ENCODE measurements at places on chromosomes 7 and 10. TPM values are rescaled to one million over a fixed set of nuclear protein-coding genes. Genes with fewer than 3 reads are reported as not detected.

GRCh38 chr7:49172639-49173038 lies 248.3 kb downstream of the CDC14C start:
- DNase-seq, result no peak

The C10orf67 gene
- total RNA-seq, result under 0.01 TPM

The HPS6 gene
- total RNA-seq, result 30.1 TPM

DNA sequence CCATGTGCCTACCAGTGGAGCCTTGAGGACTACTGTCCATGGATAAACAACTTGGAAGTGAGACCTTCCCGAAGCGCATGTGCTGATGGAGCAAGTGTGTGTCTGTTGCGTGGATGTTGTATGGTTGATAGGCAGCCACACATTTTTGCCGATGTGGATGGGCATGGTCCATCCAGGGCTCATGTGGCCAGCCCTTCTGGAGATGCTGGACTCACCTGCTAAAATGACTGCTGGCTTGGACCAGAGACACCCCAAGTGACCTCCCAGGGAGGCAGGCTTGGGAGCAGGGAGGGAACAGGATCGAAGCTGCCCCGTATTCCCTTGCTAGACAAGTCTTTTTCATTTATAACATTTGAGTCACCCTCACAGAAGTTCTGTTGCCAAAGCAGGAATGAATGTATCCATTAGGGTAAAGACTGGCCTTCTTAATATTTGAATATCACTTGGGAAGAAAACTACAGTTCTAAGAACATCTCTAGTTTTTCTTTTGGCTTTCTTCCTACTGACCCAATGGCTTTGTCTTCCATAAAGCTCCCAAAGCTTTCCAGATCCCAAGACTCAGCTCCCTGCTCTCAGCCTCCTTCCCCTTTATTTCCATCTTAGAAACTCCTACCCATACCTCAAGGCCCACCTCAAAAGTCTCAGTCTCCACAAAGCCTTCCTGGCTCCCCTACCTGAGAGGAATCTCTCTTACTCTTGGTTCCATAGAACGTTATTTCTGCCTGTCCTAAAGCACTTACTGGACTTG lies 3.0 kb downstream of the PTPRE start:
- no peak for DNase-seq

The SLC39A12 gene
- total RNA-seq, result not detected

DNA sequence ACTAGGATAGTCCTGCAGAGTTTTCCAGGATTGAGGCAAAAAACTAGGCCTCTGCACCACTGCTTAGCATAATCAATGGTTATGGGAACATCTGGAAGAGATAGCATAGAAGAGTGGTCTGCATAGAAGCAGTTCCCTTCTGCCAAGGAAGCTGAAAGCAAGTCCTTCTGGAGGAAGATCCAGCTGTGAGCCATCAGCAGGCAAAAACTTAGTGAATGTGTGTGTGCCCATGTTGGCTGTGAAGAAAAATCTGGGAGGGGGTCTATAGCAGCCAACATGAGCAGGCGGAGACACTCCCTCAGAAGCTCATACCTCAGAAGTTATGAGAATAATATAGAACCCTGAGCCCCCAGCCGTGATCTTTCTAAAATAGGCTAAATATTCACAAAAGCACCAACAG lies 228.1 kb upstream of the STEAP1 start:
- DNase-seq, result no peak

DNA sequence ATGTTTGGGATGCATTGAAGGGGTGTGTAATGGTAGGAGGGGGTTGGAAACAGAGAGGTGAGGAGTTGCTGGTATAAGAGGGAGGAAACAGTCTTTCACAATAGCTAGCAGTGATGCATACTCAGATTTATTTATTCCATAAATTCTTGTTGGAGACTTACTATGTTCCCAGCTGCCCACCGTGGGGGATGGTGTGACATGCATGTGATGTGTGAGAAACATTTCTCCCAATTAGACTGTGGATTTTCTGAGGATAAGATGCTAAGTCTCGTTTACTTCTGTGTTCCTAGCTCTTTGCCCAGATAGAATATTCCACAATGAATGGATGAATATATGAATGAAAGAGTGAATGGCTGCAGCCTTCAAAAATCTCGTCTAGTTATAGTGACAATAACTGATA lies 23.0 kb upstream of the NEUROD6 start:
- DNase-seq, result no peak

- peak; percentile 47 for DNase-seq
Observed at GRCh38 chr10:26407406-26407969, 30.7 kb upstream of the APBB1IP start.

- no peak for DNase-seq
Observed at GRCh38 chr7:17626235-17626634, 314.1 kb downstream of the SNX13 start.

DNA sequence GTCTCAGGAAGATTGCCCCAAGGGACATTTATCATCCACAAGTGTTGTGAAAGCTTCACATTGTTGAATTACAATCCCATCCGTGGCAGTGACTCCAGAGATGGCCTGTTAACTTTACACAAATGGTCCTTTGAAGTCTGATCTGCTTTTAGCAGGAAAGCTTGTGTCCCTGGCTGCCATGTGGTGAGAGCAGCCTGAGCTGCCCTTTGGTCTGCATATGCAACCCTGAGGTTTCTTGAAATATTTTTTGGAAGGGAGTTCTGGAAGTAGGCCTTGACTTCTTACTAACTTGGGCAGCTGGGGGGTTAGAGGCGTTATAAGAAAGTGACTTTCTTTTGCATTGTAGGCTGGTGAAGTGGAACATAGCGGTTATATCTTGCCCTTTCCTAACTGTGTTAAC lies 41.3 kb upstream of the FAM180A start:
- no peak for DNase-seq

- DNase-seq, result no peak
Observed at GRCh38 chr10:58264780-58265179, 2.9 kb downstream of the IPMK start.

The ZNF438 gene
- 3.9 TPM for total RNA-seq

- no peak for DNase-seq
Observed at GRCh38 chr7:158573310-158573709, 14.3 kb downstream of the PTPRN2 start.

DNA sequence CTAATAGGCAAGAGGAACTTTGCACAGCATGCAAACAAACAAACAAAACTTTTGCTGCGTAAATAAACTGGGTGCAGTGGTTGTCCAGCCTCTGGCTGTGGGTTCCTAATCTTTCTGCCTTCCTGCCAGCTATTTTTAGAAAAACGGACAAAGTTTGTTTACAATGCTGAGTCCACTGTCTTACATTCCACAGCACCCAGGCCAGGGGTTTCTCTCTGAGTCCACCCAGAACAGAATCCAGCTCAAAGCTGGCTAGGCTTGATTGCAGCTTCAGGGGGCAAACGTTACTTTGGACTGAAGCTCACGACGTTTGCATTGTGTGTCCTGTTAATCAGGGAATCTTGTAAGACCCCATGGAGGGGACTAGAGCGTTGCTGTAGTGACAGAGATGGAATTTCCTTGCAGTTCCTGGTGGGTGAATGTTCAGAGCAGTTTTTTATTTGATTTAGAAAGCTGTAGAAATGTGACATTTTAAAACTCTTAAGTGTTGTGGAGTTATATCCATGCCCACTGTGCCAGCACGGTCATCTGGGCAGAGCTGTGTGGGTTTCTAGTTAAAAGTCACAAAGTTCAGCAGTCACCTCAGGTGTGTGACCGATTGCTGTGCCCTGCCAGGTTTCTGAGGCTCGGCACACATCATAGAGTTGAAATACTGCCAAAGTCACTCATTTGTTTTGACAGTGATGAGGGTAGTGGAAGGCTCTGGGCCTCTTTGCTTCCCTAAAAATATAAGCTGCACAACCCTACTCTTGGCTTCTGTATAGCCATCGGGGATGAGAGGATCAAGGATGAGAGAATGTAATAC lies 247.0 kb downstream of the STK31 start:
- DNase-seq, result peak; percentile 15

DNA sequence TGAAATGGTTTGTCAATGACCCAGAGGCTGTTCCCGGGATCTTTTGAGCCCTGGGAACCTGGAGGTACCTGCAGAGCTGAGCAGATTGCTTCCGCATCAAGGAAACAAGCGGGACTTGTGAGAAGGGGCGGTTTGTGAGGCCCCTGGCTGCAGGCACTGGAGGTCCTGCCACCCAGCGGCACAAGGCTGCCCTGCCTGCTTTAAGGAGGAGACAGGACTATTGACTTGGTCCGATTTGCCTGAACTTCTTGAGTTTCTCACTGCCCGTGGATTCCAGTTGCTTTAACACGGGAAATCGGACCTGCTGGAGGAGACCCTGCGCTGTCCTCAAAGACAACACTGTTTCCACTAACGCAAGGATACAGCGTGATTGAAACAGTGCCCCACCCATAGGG lies 130.1 kb downstream of the DNAJB6 start:
- no peak for DNase-seq

- no peak for DNase-seq
Observed at GRCh38 chr10:96608805-96609204, 22.0 kb upstream of the TM9SF3 start.

DNA sequence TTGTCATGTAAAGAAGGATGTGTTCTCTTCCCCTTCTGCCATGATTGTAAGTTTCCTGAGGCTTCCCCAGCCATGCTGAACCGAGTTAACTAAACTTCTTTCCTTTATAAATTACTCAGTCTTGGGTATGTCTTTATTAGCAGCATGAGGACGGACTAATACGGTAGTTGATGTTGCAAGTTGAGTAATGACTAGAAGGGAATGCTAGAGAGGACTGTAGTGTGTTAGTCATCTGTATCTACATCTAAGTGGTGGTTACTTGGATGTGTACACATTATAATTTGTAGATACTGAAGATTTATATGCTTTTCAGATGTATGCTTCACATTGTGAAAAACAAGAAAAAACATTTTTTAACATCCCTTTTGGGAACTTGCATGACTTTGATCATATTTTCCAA lies 244.6 kb downstream of the POLR1F start:
- no peak for DNase-seq

The ANKRD1 gene
- total RNA-seq, result under 0.01 TPM

The RPEL1 gene
- 0.17 TPM for total RNA-seq

DNA sequence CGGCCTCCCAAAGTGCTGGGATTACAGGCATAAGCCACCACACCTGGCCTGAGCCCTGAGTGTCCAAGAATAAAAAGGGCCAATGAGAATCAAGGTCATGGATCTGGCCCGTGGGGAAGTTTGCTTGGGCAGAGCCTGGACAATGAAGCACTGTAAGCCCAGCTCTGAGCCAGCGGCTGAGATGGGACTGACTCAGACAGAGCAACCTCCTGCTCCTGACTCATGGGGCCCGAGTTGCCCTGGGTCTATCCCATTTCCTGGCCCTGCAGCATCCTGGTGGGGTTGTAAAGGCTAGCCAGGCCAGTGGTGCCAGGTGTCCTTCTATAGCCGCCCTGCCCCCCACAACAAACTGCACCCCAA lies 5.2 kb upstream of the MYH16 start:
- peak; percentile 68 for DNase-seq

The FEZF1 gene
- not detected for total RNA-seq

DNA sequence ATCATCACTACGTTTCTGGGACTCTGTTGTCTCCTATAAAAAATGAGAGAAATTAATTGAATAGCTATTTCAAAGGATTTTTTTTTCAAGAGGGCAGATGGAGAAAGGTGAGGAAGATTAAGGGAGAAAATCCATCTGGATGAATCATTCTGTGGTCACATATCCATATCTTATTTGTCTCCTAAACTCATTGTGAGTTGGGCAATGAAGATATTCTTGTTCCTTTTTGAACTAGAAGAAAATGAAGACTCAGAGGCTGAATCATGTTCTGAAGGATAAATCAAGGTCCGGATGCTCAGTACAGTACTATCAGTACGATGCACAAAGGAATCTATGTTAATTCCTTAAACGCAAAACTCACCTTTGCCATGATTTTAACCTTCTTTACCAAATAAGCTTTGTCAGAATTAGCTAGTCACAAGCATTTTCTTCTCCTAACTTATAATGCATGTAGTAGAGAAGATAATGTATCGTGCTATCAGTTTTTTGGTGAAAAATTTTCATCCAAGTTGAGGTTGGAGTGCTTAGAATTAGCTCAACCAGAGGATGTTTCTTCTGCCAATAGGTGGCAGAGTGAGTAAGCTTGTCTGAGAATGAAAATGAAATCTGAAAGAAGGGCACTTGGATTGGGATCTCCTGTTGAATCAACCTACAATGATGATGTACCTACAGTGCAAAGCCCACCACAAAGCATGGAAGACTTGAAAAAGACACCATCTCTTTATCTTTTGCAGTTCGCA lies 446.9 kb downstream of the KIF20B start:
- DNase-seq, result peak; percentile 79

GRCh38 chr10:121503587-121504051 lies 94.6 kb downstream of the FGFR2 start:
- DNase-seq, result peak; percentile 15

DNA sequence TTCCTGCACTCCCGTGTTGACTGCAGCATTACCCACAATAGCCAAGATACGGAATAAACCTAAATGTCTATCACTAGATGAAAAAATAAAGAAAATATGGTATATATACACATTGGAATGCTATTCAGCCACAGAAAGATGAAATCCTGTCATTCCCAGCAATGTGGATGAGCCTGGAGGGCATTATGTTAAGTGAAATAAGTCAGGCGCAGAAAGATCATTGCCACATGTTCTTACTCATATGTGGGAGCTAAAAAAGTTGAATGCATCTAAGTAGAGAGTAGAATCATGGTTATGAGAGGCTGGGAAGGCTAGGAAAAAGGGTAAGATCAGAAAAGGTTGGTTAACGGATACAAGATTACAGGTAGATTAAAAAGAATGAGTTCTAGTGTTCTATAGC lies 219.1 kb upstream of the MKI67 start:
- no peak for DNase-seq

- no peak for DNase-seq
Observed at GRCh38 chr10:8054244-8054493, 319 bp upstream of the GATA3 start.

The MCM10 gene
- total RNA-seq, result 0.83 TPM

DNA sequence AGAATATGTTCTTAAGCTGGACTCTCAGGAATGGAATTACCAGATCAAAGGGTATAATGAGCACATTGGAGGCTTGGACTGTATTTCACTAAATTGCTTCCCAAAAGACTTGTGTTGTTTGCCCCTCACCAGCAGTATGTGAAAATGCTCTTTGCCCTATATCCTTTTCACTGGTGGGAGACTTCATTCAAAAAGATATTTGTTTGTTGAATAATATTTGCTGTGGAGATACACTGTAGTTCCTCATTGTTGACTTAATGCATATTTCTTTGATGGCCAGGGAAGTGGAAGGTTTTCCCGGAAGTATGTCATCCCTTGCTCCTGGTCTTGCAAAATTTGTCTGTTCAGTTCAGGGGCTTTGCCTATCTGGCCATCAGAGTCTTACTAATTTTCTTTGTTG lies 19.4 kb downstream of the GSTO2 start:
- DNase-seq, result no peak

The C1GALT1 gene
- 12.3 TPM for total RNA-seq

The CCDC3 gene
- 0.26 TPM for total RNA-seq

The PLEKHS1 gene
- not detected for total RNA-seq

GRCh38 chr7:65509368-65510186 lies 135.9 kb downstream of the ZNF92 start:
- DNase-seq, result no peak

GRCh38 chr10:2300231-2300630 lies 562.9 kb upstream of the ADARB2 start:
- no peak for DNase-seq

- no peak for DNase-seq
Observed at GRCh38 chr7:67713451-67714056, 716.9 kb downstream of the TYW1 start.

Measured in fibroblast of lung (primary cell).